ENCODE measurements at places on chromosomes 12 and 14.

GRCh38 chr12:123614531-123614930, 12.6 kb downstream of the DDX55 start:
- no peak for DNase-seq

DNA sequence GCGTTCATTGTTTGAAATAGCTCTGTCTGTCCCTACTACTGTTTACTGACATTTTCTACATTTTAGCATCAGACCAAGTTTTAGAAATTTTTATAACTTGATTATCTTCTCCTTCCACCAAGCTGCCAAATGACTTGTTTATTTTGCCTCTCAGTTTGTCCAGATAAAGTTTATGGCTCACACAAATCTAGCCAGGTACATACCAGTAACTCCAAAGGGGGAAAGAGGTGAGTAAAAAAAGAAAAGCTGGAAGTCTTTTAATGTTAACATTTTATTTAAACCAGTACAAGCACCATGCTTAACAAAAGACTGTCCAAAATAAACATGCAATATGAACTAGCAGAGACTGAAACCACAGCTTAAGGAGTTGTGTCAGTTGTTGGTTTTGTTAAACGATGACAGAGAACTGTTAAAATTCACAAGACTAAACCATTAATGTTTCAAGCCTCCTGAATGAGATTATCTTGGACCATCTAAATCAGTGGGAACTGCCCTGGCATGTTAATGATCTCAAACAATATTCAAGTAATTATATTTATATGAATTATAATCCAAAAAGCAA, 14.5 kb downstream of the GMFB start:
- DNase-seq = no peak

- no peak for DNase-seq
Measured at GRCh38 chr12:77070800-77071449, 5.6 kb upstream of the E2F7 start.

DNA sequence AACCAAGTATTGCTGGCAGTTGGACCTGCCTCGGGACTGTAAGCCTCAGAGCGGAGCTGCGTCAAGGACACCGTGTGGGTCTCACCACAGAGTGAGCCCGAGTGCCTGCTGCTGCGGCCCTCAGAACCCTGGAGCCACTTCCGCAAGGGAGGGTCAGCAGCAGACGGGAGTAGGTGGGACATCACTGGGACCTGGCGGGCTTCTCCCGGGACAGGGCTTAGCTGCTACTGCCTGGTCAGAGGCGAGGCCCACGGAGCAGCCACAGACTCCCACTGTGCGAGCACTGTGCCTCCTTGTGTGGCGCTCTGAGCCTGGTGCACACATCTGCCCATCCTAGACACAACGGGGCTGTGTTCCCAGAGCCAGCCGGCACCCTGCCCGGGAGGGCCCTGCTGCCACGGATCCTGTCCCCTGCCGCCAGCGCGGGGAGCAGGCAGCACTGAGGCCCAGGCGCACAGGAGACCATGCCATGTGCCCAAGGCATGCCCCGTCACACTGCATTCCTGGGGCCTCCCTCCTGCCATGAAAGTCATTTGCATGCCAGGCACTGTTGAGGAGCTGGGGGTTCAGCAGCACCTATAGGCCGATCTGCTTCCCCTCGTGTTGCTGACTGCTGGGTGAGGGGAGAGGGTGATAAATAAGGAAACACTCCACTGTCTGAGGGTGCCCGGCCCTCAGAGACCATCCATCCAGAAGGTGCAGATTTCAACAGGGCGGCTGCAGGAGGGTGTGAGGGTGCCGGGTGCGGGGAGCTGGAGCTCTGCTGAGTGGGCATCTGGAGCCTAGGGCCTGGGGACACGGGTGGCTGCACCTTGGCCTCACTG, 10.0 kb downstream of the HIP1R start:
- DNase-seq = no peak

GRCh38 chr12:38053655-38054464, 262.7 kb upstream of the ALG10B start:
- no peak for DNase-seq

- no peak for DNase-seq
Measured at GRCh38 chr12:111440631-111441030, 34.9 kb downstream of the SH2B3 start.

DNA sequence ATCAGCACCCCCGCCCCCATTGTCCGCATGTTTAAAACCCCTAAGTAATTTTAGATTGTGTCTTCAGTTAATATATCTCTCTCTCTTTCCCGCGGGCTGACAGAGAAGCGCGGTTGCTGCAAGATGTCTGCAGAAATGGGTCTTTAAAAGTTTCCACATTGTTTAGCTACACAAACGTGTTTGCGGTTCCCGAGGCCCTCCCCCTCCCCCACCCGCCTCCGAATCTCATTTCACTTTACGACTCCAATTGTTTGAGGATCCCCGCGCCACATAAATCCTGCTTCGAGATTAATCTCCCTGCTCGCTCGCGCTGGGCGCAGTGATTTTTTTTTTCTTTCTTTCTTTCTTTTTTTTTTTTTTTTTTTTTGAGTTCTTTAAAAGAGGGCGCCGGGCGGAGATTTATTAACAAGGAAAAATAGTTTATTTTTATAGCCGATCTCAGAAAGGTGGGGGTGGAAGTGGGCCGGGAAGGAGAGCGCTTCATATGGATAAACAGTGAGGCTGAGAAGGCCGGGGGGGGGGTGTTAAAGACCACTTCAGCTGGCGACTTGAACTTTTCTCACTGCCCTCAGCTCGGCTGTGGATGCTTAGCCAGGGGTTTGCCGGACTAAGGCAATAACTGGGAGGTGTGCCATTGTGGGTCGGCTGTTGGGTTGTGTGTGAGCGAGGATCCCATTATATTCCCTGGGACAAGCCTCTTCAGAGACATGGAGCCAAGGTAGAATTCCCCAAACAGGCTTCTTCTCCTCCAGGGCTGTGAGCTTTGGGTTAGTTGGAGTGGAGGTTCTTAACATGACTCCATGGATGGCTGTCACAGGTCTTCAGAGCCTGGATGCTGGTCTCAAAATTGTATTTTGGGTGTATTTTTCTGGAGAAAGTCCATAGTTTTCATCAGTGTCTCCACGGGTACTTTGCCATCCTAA, 39.7 kb upstream of the TBX5 start:
- DNase-seq = no peak

- no peak for DNase-seq
Measured at GRCh38 chr14:85071447-85071846, 458.5 kb upstream of the FLRT2 start.

- no peak for DNase-seq
Measured at GRCh38 chr12:54000116-54001114, at the start of gene HOXC9. Gene HOXC9, plus strand, starts transcription at chr12:54000161. Its CDS starts 28 bp downstream, at chr12:54000189.

DNA sequence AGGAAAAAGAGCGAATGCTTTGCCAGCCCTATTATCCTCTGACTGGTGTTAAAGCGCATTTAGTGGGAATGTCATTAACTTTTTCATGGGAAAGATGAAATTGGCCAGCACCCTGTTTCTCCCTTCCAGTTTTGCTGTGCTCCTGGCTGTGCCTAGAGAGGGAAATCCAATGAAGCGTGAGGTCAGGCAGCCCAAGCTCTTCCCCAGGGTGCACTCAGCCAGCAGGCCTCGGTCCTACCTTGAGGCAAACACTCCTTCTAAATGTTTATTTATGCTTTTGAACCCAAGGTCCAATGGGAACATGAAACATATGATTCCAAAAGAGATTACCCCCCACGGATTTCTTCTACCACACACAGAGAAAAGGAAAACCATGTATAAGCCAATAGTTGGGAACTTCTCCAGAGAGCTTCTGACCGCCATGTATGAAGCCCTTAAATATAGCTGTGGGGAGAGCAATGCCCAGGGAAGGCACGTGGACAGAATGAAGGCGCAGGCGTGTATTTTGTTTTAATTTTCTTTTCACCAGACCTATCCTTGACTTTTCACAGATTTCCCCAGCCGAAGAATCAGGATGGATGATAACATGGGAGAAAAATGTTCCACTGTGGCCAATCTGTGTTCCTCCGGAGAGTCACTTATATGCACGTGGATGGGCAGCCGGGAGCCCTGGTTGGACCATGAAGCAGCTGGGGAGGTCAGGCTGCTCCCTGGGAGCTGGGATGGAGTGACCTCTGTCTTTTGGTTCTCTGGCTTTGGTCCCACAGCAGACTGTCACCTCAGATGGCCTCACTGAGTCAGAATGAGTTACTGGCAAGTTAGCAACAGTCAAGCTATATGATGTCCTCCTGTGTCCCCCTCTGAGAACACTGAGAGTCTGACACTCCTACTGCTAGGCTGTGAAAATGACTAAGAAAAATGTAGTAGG, 37.3 kb downstream of the GPR135 start:
- no peak for DNase-seq

- peak; percentile 84 for DNase-seq
Measured at GRCh38 chr14:96204151-96205058, at the start of gene BDKRB2. Gene BDKRB2, plus strand, starts transcription at chr14:96204839. Its CDS starts 32,269 bp downstream, at chr14:96237108.

DNA sequence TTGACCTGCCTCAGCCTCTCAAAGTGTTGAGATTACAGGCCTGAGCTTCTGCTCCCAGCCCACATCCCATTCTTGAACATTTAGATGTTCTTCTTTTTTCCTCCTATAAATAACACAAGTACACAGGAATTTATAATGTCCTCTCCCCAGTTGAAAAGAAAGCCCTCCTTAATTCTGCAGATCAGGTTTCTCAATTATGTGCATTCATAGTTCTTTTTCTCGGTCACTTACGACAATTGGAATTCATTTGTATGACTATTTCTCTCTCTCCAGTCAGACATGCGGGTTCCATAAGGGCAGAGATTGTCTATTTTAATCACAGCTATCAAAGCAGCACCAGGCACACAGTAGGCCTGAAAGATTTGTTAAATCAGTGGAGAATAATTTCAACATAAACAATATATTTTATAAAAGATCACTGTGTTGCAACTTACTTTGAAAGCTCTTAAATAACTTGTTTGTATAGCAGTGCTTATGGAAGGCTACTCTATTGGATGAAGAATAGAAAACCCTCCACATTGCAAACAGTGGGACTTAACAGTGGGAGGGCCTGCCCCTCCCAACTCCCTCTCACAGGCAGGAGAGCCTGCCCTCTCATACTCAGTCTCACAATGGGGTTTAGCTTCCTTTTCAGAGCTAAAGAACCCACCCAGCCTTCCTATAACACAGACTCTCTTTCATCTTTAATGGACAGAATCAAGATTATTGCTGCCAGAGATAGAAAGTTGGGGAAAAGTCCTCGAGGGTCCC, 84.1 kb upstream of the TRAF3 start:
- DNase-seq = no peak

DNA sequence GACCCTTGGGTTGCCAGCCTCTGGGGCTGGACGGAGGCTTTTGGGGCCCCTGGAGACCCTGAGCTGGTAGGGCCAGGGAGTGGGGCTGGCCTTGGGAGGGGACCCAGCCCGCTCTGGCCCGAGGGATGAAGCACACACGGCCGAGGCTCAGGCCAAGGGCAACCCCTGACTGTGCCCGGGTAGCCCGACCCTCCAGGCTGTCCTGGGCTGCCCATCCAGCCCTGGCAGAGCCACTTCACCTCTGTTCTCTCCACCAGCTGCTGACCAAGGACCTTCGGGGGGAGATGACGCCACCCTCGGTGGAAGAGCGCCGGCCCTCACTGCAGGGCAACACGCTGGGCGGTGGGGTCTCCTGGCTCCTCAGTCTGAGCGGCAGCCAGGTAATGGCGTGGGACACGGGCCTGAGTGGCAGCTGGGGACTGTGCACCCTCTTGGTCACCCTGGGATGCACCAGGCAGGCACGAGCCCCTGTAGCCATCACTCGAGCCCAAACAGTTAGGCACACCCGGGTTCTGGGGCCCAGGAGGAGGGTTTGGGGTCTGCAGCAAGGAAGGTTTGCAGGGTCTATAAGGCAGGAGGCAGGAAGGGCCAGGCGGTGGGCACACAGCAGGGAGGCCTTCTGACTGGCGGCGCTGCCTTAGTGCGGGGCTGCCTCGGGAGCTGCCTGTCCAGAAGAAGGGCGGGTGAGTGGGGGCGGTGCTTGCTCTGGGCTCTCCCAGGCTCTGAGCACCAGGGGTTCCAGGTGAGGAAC, 19.7 kb downstream of the ASPG start:
- no peak for DNase-seq

DNA sequence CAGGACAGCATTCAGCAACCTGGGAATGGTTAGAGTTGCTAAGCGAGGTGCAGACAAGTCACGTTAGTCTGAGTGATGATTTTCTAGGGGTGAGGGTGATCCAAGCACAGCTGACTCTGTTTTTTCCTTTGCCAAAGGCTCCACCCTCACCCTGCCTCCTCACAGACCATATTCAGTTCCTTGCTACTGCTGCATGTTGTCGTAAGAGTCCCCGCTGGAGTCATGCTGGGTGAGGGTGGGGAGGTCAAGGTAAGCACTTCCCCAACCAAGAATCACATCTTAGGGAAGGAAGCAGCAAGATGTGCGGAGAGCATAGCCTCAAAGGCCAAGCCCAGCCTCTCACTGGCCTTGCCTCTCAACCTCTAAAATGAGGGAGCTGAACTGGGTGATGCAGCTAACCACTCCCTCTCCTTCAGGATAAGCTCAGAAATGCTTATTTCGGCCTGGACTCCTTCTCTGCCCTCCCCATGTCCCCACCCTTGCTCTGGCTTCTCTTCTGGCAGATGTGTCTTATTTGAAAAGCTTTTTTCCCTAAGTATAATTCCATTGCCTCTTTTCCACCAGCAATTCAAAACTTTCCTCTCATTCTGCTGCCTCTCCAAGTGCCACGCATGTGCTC, 66.9 kb upstream of the ACTN1 start:
- no peak for DNase-seq

GRCh38 chr14:95318399-95319311, 1.1 kb downstream of the CLMN start:
- DNase-seq = no peak

DNA sequence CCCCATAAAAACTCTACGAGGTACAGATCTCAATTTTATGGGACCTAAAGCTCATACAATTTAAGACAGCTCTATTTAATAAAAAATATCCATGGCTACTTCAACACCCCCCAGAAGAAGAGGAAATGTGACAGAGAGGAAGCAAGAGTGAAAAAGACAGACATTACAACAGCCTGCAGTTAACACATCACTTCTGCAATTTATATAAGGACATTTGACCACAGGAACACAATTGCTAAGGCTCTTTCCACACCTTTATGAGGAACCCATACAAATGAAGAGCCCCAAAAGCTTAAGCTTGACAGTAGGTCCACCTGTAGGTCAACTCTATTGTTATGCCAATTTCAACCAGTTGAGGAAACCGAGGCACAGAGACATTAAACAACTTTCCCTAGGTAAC, 5.6 kb downstream of the OR10P1 start:
- no peak for DNase-seq

DNA sequence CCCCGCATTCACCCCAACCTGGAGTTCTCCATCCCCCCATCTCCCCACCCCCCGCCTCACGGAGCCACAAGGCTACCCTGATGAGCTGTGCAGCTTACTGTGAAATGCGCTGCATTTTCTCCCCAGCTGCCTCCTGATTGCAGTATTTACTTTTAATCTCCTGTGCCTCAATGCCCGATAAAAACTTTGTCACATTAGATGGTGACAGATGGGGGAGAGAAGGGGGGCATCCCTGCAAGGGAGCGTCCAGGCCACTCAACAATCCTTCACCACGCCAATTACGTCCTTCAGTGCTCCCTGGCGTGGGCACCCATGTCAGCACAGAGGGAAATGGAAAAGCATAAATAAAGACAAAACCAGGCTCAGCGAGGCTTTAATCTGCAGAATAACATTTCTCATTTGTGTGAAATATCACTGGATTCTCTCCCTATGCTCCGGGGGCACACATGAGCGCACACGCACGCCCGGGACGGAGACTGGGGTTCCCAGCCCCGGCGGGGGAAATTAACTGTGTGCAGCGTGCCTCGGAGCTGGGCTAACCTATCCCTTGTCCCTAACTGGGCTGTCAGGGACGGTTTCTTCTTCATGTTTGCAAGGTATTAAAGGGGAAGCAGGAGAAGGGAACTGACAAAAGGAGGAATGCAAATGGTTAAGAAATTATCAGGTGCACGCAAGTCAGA, 186.7 kb upstream of the VASH1 start:
- DNase-seq = peak; percentile 88
